Thoracic aorta (tissue), 2 donors: ENCODE measurements at places on chromosomes 7 and 10.

- no peak for DNase-seq
Measured at GRCh38 chr7:28104041-28104541, 76.5 kb downstream of the JAZF1 start.

- DNase-seq: no peak
Measured at GRCh38 chr7:42045961-42046360, 191.0 kb downstream of the GLI3 start.

DNA sequence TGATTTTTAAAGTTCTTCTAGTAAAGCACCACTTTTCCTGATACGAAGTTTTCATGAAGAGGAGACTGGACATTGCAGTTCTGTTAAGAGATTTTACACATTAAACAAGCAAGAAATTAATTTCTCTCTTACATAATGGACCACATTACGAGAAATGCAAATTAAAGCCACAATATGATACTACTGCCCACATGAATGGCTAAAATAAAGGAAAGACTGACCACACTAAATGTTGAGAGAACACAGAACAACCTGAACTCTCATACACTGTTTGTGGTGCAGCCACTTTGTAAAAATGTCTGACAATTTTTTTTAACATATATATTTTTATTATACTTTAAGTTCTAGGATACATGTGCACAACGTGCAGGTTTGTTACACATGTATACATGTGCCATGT, 44.0 kb upstream of the HERPUD2 start:
- DNase-seq: no peak

DNA sequence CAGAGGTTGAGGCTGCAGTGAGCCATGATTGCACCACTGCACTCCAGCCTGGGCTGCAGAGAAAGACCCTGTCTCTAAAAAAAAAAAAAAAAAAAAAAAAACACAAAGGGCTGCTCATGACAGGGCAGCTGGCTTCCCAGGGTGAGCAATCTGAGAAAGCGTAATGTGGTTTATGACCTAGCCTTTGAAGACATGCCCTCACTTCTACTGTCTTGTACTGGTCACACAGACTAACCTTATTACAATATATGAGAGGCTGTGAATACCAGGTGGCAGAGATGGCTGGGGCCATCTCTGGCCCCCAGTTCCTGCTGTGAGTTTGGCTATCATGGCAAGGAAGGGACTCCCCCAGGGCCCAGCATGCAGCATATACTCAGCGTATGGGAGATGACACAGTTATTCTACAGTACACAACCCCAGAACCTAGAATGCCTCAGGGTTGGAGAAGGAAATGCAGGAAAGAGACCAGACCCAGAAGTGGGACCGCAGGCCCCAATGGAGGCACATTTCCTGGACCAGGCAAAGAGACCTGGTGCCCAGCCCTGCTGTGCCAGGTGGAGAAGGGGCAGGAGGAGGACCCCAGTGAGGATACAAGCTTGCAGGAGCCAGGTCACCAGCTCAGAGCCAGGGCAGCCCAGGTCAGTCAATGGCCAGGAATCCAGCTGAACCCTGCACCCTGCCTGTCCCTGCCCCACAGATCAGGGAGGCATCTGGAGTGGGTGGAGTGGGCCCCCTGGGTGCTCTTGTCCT, 26.3 kb downstream of the NPTX2 start:
- no peak for DNase-seq

DNA sequence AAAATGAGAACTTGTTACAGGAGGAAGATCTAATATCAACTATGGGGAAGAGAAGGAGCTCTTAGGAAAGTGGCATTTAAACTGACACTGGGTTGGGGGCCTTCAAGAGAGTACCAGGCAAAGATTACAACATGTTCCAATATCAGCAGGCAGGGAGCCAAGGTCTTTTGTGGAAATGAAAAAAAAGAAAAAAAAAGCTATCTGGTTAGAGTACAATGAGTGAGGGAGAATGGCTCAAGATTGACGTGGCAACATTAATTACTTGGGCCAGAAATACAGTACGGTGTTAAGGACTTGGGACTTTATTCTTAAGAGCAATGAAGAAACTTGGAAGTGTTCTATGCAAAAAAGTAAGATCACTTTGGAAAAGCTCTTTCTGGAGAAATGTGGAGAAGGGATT, 132.3 kb upstream of the CDK1 start:
- DNase-seq: no peak
